ENCODE measurements at places on chromosomes 7 and 10.

GRCh38 chr7:4200546-4201094 lies 481.5 kb upstream of the FOXK1 start:
- DNase-seq, result no peak

DNA sequence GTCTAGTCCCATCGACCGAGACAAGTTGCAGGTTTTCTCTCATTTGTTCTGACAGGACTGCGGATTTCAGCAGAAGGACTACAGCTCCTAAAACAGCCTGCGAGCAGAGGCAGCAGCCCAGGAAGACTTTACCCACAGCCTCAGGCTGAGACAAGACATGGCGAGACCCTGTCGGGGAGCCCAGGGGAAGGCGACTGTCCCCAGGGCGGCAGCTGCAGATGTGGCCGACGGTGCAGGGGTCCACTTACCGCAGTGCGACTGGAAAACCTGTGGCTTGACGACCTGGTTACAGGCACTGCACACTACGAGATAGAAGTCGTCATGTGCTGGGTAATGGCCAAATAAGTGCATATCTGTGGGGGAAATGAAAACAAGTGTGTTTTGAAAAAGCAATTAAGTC lies 88.0 kb downstream of the ATXN7L1 start:
- no peak for DNase-seq

DNA sequence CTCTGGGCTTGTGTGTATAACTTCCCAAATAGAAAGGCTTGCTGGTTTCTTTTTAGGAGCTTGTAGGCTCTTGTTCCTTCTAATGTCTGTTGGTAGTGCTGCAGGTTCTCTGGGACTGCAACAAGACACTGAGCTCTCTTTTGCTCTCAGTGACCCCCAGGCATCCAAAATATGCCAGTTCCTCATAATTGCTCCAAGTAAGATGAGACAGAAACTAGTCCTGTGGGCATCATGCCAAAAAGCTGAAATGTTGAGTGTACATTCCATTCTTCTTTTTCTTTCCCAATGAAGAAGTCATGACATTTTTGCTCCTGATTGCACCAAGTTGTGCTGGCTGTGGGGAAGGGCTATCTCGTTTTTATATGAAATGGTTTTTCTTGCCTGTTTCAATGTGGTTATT lies 7.1 kb upstream of the BTBD16 start:
- DNase-seq, result no peak

DNA sequence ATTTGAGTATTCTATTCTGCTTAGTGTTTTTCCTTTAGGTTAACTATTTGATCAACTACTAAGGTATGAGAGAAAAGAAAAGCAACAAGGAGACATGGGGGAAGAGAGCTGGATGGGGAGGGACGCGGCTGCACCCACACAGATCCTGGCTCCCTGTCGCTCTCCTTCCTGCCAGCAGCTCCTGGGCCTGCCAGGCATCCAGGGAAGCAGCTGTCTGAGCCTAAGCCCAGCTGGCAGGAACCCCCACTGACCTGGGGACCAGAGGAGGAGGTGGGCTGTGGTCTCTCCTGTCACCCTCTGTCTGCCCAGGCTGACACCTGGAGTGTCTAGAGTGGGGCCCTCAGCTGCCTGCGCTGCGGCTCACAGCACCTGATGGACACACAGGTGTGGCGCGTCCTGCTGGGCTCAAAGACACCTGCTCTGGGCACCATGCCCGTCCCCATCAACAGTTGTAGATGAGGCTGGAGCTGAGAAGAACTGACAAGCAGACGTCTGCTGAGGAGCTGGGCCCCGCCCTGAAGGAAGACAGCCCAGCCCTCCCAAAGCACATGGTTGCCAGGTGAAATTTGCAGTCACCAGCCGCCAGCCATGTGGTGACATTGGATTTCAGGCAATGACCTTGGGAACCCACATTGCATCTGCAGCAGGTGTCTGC lies 207.9 kb downstream of the PLXNA4 start:
- no peak for DNase-seq

- DNase-seq, result no peak
Measured at GRCh38 chr7:46253520-46253919, 332.4 kb upstream of the IGFBP3 start.

DNA sequence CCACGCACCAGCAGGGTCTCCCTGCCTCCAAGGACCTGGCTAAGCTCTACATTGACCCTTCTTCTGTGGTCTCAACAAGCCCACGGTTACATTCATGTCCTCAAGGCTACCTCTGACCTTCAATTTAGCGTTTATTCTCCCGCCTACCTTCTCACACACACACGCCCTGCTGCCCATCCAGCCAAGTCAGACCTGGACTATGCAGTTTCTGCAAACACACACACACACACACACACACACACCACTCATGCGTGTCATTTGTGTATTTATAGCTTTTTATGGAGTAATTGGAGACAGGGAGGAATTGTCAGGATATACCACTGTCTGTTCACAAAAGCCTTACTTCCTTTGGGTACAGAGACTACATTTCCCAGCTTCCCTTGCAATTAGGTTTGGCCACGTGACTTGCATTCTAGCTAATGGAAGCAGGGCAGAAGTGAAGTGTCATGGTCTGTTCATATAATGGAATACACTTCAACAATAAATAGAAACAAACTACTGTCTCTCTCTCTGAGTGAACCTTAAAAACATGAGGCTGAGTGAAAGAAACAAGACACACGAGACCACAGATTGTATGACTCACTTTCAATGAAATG lies 53.8 kb upstream of the CPXM2 start:
- DNase-seq, result no peak

DNA sequence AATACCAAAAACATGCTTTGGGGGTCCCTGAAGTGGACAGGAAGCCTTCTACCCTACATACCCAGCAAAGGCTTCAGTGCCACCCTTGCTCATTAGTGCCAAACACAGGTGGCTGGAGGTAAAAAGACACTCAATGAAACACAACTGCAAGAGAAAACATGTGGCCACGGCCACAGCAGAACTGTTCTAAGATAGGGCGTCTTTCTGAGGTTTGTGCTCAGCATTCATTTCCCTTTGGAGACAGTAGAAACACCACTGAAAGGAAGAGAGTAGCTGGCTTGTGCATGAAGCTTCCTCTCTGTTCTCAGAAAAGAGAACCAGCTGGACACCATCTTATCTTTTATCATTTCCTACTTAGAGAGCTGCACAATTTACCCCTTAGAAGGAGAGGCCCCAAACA lies 143.0 kb downstream of the PLXNA4 start:
- DNase-seq, result no peak

GRCh38 chr7:158868764-158869410 lies 12.5 kb downstream of the DYNC2I1 start:
- DNase-seq, result no peak

DNA sequence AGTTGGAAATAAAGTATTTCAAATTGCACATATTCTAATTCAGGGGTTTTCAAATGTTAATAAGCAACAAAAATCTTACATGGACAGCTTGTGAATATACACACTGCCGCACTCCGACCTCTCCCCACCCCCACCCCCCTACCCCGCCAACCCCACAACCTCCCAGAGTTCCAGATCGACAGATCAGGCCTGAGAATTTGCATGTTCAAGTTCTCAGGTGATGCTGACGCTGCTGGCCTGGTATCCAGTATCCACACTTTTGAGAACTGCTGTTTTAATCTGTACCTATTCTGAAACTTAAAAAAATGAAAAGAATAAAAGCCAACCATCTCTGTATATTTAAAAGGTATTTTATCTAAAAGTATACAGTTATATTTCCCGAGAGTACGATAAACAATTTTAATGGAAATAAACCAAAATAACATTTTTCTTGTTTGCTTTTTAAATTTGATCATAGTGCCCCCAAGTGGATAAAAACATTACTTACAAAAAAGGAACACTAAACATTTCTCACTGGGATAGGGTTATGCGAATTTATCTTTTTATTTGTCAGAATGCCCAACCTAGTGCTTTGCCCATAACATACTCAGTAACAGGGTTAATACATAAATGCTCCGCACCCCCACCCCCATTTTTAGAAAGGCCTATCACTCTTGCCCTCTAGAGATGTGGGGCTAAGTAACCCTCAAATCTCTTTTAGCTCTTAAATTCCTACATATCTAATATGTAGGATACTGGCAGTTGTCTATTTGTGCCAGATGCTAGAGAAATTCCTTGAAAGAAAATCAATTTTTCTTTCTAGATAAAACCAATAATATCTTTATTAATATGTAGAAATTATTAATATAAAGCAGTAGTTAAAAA lies 166.3 kb downstream of the RNF133 start:
- DNase-seq, result no peak

GRCh38 chr7:89072081-89072480 lies 276.5 kb upstream of the TEX47 start:
- no peak for DNase-seq

- no peak for DNase-seq
Measured at GRCh38 chr7:70867513-70867912, 264.4 kb upstream of the GALNT17 start.

DNA sequence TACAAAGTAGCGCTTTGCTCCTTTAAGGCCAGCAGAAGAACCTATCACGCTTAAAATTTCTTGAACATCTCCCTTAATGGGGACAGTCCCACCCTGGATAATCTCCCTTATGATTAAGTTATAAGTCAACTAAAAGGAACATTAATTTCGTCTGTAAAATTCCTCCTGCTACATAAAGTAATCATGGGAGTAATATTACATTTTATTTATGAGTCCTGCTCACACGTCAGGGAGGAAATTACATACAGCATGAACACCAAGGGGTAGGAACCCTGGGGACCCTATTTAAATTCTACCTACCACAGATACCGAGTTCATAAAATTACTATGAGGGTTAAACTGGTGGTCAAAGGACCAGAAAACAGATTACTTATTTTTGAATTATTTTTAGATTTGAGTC lies 926.6 kb upstream of the MBL2 start:
- no peak for DNase-seq

DNA sequence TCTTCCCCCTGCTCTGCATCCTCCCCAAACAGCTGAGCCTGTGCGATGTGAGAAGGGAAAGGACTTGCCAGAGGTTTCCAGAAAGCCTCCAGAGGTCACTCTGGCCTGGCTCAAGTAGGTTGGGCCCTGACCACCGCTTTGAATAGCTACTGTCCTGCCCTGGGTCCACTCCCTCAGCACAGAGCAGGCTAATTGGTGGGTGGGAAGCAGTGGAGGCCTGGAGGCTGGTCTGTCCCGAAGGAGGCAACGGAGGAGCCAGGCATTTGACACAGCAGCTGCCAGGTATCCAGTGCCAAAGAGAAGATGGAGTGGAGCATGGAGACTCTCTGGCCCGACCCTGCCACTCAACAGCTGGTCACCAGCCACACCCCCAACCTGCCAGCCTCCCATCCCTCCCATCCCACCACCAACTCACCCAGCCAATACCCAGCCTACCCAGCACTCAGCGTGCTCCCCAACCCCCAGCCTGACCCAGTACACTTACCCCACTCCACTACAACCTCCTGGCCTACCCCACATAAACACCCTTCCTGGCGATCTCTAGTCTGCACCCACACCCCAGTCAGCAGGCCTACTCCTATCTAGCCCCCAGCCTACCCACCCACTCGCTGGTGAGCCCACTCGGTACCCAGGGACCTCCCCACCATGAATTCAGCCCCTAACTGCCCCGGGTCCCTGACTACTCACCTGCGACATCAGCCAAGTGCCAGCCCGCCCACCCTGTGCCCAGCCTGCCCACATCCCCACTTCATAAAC lies 64.6 kb upstream of the COL13A1 start:
- no peak for DNase-seq

- DNase-seq, result no peak
Measured at GRCh38 chr10:90197766-90198165, 496.4 kb downstream of the KIF20B start.

- DNase-seq, result no peak
Measured at GRCh38 chr10:34627331-34627730, 187.8 kb downstream of the PARD3 start.

- no peak for DNase-seq
Measured at GRCh38 chr7:127932496-127932895, 98.7 kb downstream of the LRRC4 start.

DNA sequence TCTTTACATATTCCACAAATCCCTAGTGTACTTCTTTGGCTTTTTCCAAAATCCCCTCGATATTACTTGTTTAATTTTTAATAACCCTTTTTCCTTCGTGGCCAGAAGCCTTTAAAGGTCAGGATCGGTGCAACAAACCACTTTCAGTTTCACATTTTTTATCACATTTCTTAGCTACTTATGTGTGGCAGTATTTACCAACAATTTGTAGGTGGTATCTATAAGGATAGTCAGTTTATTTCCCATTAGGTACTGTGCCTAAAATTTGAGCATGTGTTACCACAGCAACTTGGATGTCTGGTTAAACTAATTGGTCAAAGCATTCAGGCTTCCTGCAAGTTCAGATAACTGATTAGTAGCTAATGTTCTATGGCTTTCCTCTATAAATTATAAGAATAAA lies 104.9 kb downstream of the CDK14 start:
- DNase-seq, result no peak

DNA sequence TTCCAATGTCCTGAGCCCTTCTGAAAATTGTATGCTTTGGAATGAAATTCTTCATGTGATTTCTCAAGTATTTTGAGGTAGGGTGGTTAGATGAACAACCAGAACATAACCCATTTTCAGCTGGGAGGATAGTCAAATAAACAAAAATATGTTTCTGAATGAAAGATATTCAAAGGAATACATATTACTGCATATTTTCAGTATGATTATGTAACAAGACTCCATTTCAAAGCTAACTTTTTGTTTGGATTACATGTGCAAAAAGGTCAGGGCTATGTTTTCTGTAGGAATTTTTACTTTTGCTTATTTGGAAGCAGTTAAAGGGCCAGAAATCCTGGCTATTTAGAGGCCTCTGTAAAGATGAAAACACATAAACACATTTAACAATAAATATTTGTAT lies 27.7 kb downstream of the CDK6 start:
- DNase-seq, result no peak

DNA sequence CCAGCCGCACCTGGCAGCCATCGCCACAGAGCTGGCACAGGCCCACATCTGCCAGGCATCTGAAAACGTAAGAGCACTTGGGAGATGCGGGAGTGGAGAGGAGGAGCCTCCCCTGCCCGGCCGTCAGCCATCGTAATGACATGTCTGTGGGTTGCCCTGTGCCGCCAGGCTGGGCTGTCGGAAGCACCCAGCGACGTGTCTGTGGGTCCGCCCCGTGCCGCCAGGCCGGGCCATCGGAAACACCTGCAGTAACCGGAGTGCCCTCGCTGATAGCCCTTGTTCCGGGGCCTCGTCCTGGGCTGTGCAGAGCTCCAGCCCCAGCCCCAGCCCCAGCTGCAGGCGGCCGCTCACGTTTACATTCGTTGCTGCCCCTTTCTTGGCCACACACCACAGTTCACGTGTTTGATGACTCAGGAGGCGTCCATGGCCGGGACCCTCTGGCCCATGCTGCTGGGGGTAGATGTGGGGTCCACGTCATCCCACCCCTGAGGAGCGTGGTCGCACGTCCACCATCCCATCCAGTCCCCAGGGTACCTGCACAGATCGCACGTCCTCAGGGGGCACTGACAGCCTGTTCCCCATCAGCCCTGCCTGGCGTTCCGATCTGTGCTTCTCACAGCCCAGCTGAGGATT lies 30.0 kb upstream of the PRKAR1B start:
- DNase-seq, result no peak

GRCh38 chr10:119115926-119116325 lies 12.0 kb downstream of the DENND10 start:
- no peak for DNase-seq

DNA sequence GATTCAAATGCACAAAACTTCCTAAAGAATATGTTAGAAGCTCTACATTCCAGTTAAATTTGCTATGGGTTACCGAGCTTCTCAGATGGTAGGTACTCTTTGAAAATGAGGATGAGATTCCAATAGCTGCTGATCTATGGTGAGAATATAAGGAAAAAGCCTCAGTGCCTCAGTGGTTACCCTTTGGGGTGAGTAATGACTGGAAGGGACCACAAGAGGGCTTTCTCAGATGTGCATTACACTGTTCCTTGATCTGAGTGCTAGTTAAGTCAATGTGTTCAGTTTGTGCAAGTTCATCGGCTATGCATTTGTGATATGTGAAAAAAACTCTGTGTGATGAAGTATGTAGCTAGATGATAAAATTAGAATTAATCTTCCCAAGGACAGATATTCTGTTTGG lies 3.5 kb downstream of the NRCAM start:
- no peak for DNase-seq
